M059J (cell line): ENCODE measurements at places on chromosomes 16 and 17. TPM values are rescaled to one million over a fixed set of nuclear protein-coding genes. Genes with fewer than 3 reads are reported as not detected.

DNA sequence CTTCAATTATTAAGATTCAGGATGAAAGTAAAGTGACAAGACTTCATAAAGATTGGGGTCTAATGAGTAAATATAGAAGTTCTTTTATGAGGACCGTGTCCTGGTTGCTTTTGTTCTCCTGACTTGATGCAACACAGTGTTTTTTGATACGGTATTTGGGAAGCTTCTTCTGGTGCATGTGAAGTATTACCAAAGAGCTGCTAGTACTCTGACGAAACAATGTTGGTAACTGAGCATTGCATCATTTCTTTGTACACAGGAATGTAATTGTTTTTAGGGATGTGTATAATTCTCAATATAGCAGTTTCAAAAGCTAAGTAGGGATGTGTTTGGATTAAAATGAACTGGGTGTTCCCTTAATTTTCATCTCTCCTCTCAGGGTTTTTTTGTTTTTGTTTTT lies 15.9 kb downstream of the KPNB1 start:
- no peak for DNase-seq

DNA sequence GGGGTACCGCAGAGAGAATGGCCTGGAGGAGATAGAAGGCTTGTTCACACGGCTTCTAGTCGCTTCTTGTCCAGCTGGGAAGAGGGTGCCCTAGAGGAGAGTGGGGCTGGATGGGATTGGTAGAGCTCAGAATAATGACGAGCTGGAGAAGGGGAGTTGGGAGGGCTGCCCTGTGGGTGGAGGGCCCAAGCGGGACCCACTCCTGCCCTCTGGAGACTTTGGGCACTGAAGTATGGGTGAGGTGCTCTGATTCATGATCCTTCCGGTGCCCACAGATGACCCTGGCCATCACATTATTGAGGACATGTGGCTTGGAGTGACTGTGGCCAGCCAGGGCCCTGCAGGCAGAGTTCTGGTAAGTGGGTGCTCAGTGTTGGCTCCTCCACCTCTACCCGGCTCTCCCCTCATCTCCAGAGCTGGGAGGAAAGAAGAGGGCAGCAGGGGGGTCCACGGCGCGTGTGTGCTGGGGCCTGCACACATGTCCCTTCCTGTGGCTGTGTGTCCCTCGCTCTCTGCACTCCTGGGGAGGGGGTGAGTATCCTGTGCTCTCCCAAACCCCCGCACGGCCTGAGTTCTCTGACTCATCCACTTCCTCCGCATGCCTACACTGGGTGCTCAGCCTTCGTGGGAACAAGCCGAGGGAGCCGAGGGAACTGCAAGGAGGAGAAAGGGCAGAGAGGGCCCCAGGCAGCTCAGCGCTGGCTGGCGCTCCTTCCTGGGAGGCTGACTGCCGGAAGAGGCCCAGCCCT lies 8.5 kb downstream of the ITGA3 start:
- peak; percentile 99 for DNase-seq

The FBXW10 gene
- 0.07 TPM in 1 of 2 replicates, not detected in the other for total RNA-seq

GRCh38 chr17:45374501-45374900 lies 57.7 kb upstream of the MAP3K14 start:
- DNase-seq, result peak; percentile 73

DNA sequence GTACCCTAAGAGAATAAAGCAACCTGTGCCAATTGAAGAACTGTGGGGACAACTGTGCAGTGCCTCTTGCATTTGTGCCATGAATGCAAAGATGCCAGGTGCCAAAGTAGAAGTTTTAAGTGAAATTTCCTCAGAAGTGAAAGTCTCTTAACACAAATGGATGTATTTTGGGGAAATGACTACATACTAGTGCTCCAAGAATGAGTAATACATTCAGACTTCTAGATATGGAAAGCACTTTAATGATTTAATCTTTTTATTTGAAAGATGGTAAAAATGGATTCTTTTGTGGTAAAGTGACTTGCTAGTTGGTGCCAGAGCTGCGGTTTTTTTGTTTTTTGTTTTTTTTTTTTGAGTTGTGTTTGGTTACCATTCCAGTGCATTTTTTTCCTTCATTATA lies 15.0 kb downstream of the UTP18 start:
- DNase-seq, result peak; percentile 68

- no peak for DNase-seq
Measured at GRCh38 chr17:3512505-3513171, 36.8 kb downstream of the ASPA start.

The YBX2 gene
- total RNA-seq, result 0.39 and 0.79 TPM in 2 replicates

DNA sequence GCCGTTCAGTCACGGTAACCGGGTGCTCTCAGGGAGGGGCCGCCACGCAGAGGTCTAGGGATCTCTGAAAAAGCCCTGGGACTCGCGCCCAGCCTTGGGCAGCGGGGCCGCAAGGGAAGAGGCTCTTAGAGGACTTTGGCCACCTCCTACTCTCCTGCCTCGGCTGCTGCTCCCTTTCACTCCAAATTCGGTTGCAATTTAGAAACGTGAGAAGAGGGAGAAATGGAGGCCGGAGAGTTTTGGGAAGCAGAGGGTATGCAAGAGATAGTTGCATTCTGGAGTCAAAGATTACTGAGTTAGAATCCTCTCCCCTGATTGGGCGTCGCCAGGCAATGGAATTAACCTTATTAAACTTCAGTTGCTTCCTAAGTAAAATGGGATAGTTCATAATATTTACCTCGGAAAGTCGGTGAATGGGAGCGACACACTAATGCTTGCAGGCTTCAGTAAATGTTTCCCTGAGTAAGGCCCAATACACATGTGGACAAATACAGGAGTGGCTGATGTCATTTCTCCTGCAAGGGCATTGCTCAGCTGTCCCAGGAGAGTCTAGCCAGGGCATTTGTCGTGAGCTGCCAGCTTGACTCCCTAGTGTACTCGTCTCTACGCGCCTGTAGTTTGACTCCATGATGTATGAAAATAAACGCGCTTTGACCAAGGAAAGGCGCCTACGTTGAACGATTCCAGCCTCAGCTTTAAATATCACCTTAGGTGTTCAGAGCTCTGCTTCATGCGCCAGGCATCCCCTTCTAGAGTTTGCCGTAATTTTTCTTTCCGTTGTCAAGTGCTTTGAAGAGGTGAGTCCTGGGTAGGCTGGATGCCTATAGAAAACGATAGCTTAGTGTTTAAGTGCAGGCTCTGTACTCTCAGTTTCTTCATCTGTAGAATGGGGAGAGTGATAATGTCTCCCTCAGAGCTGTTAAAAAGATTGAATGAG lies 667 bp downstream of the OGFOD1 start:
- peak; percentile 50 for DNase-seq

- DNase-seq, result peak; percentile 71
Measured at GRCh38 chr17:12605222-12605621, 60.5 kb upstream of the MYOCD start.

The PRR15L gene
- not detected in 2 replicates for total RNA-seq
